ENCODE measurements at places on chromosomes 3 and 15.

GRCh38 chr3:156678197-156678596, 3.8 kb downstream of the TIPARP start:
- DNase-seq, result no peak

- no peak for DNase-seq
Observed at GRCh38 chr3:111864821-111865656, 6.0 kb downstream of the PHLDB2 start.

DNA sequence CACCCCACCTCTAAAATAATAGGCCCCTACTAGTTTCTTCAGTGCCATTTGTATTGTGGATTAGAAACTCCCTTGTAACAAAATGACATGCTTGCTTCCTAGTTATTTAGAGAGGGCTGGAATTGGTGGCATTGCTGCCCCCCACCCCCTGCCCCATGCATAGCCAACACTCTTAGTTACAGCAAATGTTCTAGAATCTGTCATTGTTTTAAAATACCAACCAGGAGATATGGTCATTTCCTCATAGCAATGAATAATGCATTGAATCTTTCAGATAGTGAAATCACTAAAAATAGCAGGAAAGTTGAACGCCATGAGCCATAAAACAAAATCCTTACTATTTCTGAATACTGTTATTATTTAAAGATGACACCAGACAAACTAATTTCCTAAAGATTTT, 292.5 kb downstream of the ARPP21 start:
- no peak for DNase-seq

GRCh38 chr3:62173939-62174515, 199.3 kb downstream of the FEZF2 start:
- DNase-seq, result no peak

DNA sequence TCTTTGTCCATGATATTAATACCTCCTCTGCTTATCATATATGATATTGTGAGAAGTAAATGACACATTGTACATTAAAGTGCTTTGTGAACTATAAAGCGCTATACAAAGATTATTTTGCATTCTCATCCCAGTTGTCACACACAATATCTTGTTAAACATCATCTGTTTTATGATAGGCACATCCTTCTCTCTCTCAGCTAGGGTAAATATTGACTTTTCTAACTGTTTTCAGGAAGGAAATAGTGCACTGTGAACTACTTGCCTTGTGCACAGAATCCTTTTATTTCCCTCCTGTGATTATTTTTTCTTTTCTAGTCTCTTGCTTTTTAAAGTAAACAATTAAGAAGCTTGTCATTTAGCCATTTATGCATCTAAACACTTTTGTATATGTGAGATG, 388.2 kb downstream of the LPP start:
- peak; percentile 23 for DNase-seq

DNA sequence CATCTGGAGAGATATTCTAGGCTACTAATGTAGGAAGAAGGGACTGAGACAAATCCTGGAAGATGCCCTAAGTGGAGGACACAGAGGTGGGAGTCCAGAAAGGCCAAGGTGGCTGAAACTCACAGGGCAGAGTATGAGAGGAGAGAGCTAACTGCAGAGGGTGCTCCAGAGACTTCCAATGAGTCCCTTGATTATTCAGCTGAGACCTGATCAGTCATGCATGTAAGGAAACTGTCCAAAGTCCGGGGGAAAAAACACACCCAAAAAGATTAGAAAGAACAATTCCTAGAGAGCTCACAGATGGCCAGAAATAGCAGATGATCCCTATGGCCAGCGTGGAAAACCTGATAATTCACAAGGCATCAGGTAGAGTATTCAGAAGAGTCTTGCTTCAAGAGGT, 18.7 kb upstream of the FOXP1 start:
- DNase-seq, result no peak

DNA sequence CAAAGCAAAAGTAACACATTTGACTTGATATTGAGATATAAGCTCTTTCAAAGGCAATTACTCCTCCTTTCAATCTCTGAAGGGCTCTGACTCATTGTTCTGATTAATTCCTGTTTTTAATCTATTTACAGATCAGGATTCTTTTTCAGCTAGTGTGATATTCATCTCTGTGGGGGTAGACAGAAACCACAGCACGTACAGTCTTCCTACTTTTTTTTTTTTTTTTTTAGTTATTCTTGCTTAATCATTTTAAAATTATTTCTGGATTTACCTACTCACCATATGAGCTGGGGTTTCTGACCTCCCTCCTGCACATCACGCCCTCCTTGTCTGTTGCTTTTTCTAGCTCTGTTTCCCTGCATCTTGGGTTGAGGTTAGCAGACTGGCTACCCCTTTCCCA, 1.4 kb downstream of the CNTN3 start:
- DNase-seq, result no peak

- DNase-seq, result no peak
Observed at GRCh38 chr3:49867871-49868321, 1.8 kb downstream of the CAMKV start.

DNA sequence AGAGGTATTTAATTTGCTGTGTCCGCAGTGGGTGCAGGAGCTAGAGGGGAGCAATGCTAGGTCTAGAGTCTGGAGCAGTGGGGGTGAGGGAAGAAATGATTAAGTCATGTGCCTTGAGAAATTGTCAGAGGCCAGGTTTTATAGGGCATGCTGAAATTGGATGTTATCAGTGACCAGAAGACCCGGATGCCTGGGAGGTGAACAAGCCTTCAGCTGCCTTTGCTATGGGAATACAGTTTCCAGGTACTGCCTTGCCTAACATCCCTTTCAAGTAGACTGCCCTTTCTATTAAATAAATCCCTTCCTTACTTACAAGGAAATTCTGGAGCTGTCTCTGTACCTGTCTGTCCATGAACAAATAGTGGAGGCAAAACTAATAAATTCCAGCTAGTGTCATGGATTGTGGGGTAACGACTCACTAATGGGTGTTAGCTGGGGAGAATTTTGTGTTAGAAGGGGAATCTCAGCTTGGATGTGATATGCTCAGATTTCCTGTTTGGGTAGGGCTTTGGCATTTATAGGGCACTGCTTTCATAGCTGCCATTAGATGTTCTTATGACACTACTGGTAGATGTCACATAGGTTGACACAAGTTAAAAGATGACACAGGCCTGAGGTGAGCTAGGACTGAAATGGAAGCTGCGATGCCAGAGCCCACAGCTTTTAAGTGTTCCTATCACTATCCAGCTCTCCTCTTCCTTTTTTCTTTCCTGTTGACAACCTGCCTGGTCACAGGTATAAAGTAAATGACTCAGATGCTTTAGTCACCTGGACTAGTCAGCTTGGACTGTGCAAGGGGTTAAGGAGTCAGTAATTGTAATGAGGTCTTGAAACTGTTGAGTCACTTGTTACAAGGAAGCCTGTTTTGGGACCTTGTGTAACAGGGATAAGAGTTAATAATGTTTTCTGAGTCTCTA, 21.3 kb downstream of the CHD2 start:
- no peak for DNase-seq

GRCh38 chr3:134136604-134137003, 106.9 kb upstream of the SLCO2A1 start:
- DNase-seq, result no peak

DNA sequence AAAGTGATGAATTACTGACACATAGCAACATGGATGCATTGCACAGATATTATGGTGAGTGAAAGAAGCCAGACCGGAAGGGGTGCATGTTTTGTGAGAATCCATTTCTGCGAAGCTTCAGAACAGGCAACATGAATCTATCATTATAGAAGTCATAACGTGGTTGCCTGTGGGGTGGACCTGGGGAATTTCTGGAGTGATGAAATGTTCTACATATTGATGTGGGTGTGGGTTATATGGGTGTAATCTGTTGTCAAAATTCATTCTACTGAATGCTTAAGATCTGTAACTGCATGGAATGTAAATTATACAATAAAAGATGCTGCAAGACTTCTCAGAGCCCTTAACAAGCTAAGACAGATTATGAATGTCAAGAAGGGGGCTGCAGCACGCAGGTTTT, 25.2 kb upstream of the TSPAN3 start:
- DNase-seq, result no peak

- no peak for DNase-seq
Observed at GRCh38 chr3:195245531-195245951, 25.4 kb downstream of the XXYLT1 start.

DNA sequence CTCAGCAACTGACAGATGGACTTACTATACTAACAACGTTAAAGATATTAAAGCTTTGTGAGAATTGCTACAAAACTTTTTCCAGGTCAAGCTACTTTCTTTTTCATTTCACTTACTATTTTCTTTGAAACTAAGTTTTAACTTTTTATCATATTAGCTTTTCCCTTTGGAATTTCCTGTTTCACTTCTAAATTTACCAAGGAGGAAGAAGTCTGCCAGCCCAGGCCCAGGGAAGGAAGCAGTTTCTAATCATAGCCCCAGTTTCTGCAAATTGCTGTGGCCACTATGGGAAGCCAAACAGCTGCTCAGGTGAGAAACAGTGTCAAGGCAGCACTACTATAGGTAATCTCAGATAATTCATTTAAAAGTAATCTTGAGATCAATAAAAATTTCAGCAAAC, 18.4 kb downstream of the CYFIP1 start:
- no peak for DNase-seq

GRCh38 chr3:114466816-114467215, 173.0 kb downstream of the TIGIT start:
- DNase-seq, result no peak

GRCh38 chr3:109563149-109563548, 225.8 kb upstream of the DPPA4 start:
- DNase-seq, result no peak

DNA sequence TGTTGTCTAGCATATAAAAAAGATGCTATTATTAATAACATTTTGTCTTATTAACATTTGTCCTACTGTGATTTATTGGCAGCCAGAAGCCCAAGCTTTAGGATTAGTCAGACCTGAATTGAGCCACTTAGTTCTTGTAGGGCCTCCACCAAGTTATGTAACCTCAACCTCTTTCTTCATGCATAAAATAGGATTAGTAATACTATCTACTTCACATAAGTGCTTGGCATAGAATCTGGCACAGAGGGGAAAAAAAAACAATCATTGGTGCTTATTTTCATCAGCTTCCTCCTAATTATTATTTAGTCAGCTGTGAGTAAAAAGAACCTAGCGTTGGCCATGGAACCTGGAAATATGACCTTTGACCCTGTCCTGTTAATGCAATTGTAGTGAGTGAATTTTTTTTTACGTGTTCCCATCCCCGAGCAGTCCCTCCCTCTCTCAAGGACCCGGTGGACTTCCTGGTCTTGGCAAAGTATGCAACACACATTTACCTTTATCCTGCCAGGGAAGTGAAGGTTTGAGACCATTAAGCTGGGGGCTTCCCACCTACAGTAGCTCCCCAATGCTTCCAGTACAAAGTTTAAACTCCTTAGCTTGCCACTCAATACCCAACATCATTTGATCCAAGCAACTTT, 136.8 kb downstream of the FHIT start:
- DNase-seq, result no peak

GRCh38 chr3:21294768-21295167, 456.2 kb downstream of the ZNF385D start:
- no peak for DNase-seq

DNA sequence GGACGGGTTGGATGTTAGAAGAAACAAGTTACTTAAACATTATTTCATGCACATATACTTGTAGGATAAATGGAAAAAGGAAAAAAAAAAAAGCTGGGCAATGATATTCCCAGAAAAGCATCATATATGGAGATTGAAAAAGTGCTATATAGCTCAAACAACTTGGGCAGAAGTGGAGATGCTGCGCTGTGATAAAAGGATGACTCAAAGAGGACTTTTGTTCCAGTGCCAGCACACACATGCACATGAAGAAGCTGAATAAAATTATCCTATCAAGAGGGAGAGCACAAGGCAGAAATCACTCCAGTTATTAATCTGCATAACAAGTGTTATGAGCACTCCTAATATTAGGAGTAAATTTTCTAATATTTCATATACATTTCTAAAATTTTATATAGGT, 30.9 kb downstream of the FRMD4B start:
- no peak for DNase-seq

GRCh38 chr3:153171918-153172317, 9.9 kb downstream of the RAP2B start:
- no peak for DNase-seq

DNA sequence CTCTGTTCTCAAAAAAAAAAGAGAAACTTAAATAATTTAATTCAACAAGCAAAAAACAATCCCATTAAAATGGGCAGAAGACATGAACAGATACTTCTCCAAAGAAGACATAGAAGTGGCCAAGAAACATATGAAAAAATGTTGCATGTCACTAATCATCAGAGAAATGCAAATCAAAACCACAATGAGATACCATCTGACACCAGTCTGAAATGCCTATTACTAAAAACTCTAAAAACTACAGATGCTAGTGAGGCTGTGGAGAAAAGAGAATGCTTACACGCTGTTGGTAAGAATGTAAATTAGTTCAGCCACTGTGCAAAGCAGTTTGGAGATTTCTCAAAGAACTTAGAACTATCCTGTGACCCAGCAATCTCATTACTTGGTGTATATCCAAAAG, 382.9 kb downstream of the OTOL1 start:
- no peak for DNase-seq

DNA sequence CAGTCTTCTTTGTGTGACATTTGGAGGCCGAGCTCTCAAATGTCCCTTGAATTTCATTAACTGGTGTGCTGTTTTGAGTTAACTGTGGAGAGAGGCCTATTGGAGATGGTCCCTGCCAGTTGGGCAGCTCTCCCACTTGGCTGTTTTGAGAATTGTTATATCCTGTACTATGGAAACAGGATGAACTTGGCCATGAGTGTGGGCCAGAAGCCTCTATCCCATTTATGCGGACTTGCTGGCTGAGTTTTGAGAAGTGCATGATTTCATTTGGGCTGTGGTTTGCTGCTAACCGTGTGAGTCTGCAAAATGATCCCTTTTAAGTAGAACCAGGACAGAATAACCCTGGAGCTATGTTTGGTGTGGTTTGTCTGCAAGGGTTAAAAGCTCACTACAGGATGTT, 366.0 kb downstream of the PTPRG start:
- DNase-seq, result no peak

DNA sequence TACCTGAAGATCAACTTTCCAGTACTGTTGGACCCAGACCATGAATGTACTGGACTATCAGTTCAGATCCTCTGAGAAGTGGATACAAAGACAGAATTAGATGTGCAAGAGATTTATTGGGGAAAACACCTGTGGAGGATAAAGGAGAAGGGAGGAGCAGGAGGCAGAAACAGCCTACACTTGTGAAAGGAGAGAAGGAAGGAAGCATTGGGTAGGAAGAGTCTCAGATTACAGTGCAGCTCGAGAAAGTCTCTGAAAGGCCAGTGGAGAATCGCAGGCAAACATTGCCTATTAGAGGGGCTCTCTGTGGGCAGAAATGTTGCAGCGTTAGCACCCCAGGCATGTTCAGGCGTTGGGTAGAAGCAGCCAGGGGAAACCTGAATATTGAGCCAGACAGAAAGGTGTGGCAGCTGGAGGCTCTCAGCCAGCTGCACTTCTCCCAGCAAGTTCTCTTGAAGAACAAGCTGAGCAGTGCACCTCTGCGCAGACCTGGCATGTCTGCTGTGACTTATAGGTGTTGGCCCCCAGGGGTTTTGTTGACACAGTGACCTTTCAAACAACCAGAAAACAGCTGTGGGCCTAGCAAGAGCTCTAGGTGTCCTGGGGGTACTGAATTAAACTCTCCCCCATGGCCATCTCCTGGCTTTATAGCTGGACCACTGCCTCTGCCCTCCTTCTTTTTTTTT, 7.0 kb downstream of the CHST14 start:
- no peak for DNase-seq

All from NCI-H2029 treated with DMSO at 0.1 percent for 48 hours (cell line).